ENCODE measurements at places on chromosomes 11 and 22.

GRCh38 chr11:117070016-117070415 is 28.2 kb downstream of the SIK3 start:
- DNase-seq = no peak

GRCh38 chr22:48581796-48582469 is 1245.7 kb downstream of the BRD1 start:
- DNase-seq = no peak

DNA sequence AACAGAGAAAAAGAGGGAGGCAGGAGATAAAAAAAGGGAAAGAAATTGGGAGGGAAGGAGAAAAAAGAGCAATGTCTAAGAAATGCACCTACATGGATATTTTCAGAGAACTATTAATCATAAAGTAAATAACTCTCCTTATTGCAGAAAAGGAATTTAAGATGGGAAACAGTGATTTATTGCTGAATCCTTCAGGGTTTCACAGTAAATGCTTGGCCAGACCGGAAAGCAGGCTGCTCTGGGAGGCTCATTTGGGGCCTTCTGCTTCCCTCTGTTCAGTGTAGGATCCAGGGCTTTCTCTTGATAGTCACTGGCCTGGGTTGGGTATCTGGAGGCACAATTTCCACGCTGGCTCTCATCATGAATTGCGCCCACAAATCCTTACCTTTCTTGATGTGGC is 324.3 kb upstream of the SORL1-AS1 start:
- DNase-seq = no peak

- no peak for DNase-seq
Observed at GRCh38 chr11:8773916-8774539, 91.4 kb downstream of the RPL27A start.

DNA sequence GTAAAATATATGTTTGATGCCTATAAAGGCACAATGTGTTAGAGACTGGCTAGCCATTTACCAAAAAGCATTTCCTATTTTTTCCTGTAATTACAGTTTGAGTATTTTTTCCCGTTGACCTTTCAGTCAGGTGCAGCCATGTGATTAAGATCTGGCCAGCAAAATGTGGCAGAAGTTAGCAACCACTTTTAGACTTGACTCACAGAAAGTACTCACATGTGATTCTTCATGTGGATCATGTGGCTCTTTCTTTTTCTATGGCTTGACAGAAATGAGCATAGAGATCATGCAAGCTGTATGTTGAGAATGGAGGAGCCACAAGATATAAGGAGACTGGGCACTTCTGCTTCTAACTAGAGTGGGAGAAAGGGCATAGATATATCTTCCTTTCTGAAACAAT is 27.3 kb upstream of the RAB38 start:
- DNase-seq = no peak

DNA sequence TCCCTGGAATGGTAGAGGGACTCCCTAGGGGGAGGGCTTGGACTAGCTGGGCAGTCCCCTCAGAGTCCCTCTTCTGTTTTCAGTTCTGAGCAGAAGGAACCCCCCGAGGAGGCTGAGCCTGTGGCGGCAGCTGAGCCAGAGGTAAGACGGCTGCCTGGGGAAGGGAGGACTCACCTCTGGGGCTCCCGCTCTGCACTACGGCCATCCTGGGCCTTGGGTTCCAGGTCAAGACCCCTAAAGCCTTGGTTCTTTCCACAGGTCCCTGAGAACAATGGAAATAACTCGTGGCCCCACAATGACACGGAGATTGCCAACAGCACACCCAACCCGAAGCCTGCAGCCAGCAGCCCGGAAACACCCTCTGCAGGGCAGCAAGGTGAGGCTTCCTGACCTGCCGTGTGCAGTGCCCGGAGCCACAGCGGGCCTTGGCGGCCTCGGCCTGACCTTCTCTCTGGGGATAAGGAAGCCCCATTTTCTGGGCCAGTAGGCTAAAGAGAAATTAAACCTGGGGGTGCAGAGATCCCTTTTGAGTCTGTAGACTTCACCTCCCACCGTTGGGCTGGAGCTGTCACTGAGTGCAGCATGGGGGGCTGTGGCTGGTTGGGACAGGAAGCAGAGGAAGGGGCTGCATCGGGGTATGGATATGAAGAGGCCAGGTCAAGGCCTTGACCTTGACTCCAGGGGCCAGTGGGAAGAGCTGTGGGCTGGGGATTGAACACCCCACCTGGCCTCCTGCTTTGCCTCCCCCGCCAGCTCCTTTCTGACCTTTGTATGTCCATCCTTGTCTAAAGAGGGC is 15.0 kb downstream of the INCENP start:
- no peak for DNase-seq

DNA sequence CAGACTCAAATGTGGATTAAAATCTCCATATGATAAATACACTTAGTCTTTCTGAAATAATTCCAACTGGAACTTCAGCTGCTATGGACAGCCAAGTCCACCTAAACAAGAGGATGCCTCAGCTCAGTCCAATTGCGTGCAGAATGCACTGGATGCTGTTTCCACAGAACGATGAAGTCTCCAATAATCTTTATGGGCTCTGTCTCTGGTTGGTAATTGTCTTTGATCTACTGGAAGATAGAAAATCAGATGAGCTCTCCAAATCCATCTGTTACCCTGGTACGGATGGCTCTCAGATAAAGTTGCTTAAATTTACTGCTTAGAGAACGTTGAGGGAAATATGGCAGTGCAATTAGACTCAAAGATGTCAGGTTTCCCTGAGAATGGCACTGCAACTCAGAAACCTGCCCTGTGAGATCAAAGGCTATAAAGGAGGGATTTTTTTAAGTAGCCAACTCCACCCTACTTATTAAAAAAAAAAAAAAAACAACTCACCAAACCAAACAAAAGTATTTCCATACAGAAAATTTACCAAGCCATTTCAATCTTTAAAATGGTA is 859 bp upstream of the BIRC3 start:
- no peak for DNase-seq

GRCh38 chr22:49566141-49566541 is 261.5 kb downstream of the BRD1 start:
- DNase-seq = no peak

- DNase-seq = no peak
Observed at GRCh38 chr11:32953700-32954099, 61.1 kb downstream of the QSER1 start.

DNA sequence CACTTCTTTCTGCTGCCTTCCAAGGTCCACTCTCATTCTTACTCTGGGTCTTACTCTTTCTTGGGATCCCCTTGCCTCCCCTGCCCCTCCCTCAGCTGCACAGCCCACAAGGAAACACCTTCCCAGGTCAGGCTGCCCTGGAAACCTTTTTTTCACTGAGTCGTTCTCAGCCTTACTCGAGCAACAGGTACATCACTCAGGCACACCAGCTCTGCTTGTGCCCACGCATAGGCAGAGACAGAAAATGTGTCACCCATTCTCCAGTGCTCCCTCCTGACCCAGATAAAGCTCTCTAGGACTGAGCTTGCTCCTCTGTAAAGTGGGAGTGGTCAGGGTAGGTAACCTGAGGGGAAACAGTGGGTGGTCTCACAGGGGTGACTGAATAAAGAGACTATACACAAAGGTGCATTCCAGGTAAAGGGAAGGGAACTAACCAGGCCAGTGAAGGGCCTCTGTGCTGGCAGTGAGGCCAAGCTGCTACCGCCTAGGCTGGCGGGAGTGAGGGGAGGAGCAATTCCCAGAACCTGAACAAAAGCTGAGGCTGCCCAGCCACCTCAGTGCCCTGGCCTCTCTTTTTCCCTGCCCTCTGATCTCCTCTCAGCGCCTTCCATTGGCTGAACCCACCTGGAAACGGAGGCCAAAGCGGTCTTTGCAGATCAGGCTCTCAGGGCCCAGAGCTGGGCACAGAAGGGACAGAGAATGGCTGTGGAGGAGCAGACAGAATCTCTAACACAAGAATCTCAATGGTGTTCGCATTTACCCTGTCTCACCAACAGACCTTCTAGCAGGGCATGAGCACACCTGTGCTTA is 15.9 kb downstream of the PRG3 start:
- no peak for DNase-seq

GRCh38 chr11:86180423-86180822 is 64.1 kb upstream of the EED start:
- no peak for DNase-seq

Data from D341Med (cell line).